ENCODE measurements at places on chromosomes 12 and 14.
A peak's percentile ranks its signal among the peaks of the same experiment; 100 is the strongest.

- DNase-seq: no peak
Measured at GRCh38 chr12:27162229-27162537, 79.8 kb upstream of the C12orf71 start.

DNA sequence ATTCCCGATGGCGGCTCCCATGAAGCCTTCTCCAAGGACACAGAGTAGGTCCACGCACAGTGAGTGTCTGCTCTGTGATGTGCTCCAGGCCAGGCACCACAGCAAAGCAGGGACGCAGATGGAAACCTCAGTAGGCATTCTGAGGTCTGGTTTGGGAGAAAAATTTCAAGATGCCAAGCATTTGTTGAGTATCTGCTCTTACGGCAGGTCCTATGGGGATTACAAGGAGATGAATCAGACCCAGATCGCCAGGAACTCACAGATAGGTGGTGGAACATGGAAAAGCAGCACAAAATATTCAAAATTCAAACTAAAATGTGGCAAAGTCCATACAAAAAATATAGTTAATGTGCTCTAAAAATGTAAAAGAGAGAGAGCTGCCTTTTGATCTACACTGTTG, 684.9 kb upstream of the TMEM132C start:
- DNase-seq: peak; percentile 47

- DNase-seq: no peak
Measured at GRCh38 chr12:26298785-26299621, 103.6 kb downstream of the SSPN start.

- no peak for DNase-seq
Measured at GRCh38 chr12:115934046-115934445, 343.4 kb downstream of the MED13L start.

DNA sequence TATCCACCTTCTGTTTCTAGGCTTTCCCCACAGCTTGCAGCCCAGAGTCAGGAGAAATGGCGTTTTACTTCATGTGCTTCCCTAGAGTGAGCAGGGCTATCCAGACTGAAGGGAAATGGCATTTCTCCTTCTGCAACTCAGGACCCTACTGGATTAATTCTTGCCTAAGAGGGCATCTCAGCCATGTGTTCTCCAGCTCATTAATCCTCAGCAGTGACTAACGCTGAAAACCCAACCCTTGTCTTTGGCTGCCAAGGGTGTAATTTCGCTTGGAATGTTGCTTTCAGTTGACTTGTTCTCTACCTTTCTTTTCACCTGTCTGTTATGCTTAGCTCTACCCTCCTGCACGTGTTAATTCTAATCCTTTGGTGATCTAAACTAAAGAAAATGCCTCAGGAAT, 21.0 kb upstream of the EMP1 start:
- DNase-seq: peak; percentile 17

DNA sequence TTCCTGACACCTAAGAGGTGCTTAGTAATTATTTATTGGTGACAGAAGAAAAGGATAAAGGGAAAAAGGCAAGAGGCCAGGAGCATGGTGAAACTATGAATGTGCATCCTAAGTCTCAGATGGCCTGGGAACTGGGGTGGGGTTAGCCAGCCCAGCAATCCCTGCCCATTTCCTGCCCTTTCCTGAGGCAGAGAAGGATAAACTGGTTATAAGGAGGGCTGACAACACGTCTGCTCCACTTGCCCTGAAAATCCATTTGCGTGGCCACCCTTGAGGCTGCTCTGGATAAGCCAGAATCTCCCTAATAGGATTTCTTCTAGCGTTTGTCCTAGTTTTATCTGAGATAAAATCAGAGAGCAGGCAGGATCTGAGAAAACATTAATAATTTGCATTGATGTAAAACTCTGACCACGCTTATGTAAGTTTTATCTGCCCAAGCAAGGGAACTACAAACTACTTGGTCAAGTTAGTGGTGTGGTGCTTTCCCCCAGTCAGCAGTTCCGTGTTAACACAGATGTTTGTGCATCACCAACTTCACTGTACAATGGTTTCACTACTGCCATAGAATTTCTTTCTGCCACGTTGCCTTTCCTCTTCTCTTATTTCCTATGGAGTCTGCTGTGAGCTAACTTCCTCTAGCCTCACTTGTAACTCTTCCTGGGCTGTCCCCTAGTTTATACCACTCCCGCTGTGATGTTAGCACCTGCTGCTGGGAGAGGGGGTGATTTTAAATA, 392.7 kb downstream of the RPS29 start:
- no peak for DNase-seq
